AG04450 (cell line): ENCODE measurements at places on chromosomes 13 and 19. TPM values are rescaled to one million over a fixed set of nuclear protein-coding genes. Genes with fewer than 3 reads are reported as not detected.

The MAG gene
- polyA plus RNA-seq, result not detected in 2 replicates

The ATP8B3 gene
- polyA plus RNA-seq, result 2.7 and 2.8 TPM in 2 replicates

The ACP7 gene
- polyA plus RNA-seq, result not detected in 2 replicates

The CYP2S1 gene
- polyA plus RNA-seq, result 0.73 and 2.5 TPM in 2 replicates

The SPRED3 gene
- 2.5 and 3.6 TPM in 2 replicates for polyA plus RNA-seq

GRCh38 chr13:34412817-34413375 is 529.2 kb upstream of the NBEA start:
- no peak for DNase-seq

- DNase-seq, result no peak
Observed at GRCh38 chr19:35860436-35860817, 3.7 kb downstream of the KIRREL2 start.

DNA sequence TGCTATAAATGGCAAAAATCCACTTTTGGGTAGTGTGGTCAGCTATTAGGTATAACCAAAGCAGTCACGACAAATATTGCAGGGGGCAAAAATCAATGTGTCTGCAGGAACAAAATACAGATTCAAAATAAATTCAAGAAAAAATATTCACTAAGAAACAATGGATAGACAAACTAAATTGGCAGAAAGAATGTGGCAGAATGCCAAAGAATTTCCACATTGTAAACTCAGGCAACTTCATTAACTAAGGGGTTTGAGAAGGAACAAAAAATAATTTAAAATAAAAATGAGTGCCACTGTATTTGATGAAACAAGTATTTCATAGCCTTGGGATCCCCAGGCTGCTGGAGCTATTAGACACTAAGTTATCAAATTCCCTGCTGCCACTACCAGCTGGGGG is 193.1 kb downstream of the VWA8 start:
- no peak for DNase-seq

DNA sequence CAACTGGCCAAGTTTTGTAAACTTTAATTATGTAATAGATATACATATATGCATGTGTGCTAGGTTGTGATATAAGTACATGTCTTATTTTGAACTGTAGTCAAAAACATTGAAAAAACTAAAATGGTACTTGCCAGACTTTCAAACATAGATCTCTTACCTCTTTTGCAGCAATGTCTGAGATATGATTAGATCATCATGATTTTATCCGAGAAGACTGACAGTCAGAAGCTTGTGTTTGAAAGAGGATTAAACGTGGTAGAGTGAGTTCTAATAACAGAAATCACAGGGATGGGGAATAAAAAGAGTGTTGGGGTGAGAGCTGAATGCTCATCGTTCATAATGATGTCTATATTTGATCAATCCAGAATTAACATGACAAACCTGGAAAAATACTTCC is 18.2 kb upstream of the ACP7 start:
- DNase-seq, result no peak

GRCh38 chr13:76043874-76044273 is 407.7 kb downstream of the LMO7 start:
- no peak for DNase-seq

GRCh38 chr13:38888309-38888708 is 102.3 kb downstream of the STOML3 start:
- DNase-seq, result no peak

- no peak for DNase-seq
Observed at GRCh38 chr13:70630247-70630646, 522.0 kb upstream of the KLHL1 start.

- no peak for DNase-seq
Observed at GRCh38 chr13:65917731-65918130, 1312.4 kb downstream of the PCDH9 start.

DNA sequence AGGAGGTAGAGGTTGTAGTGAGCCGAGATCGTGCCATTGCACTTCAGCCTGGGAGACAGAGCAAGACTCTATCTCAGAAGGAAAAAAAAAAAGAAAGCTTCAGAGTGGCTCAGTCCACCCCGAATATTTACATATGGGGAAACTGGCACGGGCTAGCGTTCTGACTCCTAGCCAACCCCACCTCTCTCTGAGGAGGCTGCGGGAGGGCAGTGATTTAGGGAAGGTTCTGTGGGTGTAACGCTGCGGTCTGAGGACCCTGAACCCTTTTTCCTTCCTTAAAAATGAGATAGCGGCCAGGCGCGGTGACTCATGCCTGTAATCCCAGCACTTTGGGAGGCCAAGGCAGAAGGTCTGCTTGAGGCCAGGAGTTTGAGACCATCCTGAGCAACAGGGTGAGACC is 5.0 kb downstream of the LRRC25 start:
- DNase-seq, result no peak

DNA sequence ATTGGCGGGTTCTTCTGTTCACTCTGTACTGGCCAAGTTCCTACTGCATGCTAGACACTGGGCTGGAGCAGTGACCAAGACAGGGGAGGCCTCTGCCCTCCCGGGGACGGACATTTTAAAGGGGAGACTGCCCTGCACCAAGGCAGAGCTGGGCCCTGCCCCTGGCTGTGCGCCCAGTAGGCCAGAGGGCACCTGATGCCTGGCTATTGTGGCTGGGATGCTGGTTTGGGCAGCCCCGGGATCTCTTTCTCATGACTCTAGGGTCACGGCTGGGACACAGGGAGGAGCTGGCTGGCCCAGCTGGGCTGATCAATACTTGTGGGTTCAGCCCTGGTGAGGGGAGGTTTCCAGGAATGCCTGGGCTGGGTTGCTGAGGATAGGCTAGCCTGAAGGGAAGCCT is 17.7 kb downstream of the LIPE start:
- no peak for DNase-seq

DNA sequence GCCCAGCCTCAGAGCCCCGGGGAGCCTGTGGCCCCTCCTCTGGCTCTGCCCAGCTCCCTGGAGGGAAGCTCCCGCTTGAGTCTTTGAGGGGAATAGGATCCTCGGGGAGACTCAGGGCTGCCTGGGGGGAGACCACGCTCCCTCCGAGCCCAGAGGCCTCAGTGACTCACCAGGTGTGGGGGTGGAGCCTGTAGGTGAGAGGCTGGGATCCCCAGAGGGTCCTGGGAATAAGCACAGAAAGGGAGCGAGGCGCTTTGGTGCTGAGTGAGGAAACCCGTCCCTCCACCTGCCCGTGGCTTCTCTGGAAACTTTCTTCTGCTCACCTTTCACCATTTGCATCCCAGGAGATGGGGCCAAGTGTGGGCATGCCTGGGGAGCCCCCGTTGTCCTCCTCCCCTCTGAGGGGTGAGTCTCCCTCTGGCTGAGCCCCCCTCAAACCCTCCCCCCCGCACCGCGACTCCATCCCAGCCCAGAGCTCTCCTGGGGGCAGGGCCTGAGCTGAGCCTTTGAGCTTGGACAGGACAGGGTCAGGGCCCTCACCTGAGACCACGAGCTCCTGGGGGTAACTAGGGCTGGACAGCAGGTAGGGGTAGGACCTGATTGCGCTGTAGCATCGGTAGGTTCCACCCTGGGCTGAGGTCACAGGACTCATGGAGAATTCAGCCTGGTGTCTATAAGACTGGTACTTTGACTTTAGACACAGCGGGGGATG is 2.7 kb downstream of the LILRB5 start:
- DNase-seq, result no peak

- no peak for DNase-seq
Observed at GRCh38 chr13:78190296-78190695, 271.7 kb upstream of the EDNRB start.

GRCh38 chr19:17448131-17448967 is at the start of gene TMEM221:
Gene TMEM221, minus strand, starts transcription at chr19:17448668. Its CDS starts 206 bp downstream, at chr19:17448462.
- no peak for DNase-seq

GRCh38 chr13:39866722-39867121 is 211.3 kb downstream of the COG6 start:
- DNase-seq, result no peak

DNA sequence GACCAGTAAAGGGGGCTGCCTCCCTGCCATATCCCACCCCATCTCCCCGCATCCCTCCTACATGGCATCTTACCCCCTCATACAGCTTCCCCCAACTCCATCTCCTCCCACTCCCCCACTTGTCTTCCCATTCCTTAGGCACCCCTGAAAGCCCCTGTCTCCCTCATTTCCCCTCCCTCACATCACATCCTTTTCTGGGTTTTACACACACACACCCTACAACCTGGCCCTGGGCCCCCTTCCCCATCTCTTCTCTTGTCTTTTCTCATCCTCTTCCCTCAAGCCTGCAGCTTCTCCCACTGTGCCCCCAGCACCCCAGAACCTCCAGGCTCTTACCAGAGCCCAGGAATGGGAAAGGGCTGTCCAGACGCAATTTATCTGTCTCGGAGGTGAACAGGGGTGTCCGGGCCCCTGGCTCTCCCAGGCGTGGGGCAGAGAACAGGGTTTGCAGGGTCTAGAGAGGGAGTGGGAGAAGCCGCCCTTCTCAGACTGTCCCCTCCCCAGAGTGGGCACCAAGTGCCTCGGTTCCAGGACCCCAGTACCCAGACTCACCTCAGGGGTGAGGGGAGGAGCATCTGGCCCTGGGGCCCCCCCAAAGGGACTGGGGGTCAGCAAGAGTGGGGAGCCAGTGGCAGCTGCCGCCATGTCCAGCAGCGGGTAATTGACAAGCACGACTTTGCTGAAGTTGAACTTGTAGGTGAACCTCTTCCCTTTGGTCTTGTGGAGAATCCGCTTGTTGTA is 19.4 kb downstream of the ERFL start:
- DNase-seq, result no peak

- peak; percentile 1 for DNase-seq
Observed at GRCh38 chr13:72970956-72971355, 87.8 kb upstream of the KLF5 start.
